GM19239 (cell line): ENCODE measurements at places on chromosomes 12 and 14.

- DNase-seq: no peak
Observed at GRCh38 chr14:62158779-62159178, 396.6 kb downstream of the SNAPC1 start.

DNA sequence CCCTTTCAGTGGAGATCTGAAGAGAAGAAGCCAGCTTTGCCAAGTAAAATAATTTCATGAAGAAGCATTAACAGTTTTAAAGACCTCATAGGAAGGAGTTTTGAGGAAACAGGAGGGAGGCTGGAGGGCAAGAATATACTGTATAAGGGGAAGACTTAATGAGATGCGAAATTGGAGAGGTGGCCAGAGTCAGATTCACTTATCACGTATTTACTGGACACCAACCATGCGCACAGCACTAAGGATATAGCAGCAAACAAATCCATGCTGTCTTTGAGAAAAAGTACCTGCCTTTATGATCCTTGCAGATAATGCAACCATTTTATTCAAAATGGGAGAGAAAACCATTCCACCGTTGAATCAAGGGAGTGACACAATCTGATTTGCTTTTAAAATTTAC lies 100.3 kb downstream of the ERC1 start:
- DNase-seq: no peak

- DNase-seq: no peak
Observed at GRCh38 chr14:38210587-38211216, 3.0 kb downstream of the SSTR1 start.

- DNase-seq: peak; percentile 35
Observed at GRCh38 chr12:112170376-112170775, 45.0 kb downstream of the TRAFD1 start.

DNA sequence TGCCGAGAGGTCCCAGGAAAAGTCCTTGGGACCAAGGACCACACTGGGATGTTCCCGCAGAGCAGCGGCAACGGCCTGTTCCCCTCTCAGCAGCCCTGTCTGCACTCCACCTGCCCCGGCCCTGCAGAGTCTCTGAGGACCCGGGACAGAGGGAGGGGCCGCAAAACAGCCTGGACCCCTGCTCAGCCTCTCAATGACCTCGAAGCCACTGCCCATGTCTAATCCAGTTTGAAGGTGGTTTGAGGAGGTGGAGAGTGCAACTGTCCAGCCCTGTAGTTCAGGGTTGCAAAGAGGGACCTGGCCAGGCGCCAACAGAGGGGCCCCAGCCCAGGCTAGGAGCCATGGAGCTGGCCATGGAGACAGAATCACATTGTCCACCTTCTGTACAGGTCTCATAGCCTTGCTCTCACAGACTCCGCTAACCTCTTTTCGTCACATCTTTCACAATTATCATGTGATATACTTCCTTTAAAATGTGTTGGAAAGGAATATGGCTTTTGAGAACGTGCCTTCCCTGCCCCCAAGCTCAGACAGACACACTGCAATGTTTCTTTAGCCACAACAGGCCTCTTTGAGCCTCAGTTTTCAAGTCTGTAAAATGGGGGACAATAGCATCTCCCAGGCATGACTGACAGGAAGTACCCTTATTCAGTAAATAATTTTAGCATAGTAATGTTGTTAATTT lies 49.3 kb downstream of the ACTN1 start:
- DNase-seq: no peak

DNA sequence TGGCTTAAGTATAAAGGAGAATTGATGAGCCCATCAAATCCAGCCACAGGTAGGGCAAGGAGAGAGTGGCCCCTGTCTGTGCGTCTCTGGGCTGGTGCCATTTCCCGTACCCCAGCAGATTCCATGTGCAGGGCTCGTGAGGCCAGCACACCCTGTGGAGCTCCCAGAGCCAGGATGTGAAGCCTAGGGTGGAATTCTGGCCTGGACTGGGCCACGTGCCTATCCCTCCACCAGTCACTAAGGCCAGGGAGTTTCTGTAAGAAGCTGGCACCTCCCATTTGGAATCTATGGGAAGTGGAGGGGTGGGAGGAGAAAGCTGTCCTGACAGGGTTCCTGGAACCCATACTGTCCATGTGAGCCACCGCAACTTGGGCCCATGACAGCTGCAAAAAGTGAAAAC lies 148.5 kb downstream of the FOXN3 start:
- no peak for DNase-seq

- DNase-seq: no peak
Observed at GRCh38 chr12:90905691-90906370, 49.1 kb downstream of the CCER1 start.

- no peak for DNase-seq
Observed at GRCh38 chr12:62533087-62533754, 66.6 kb downstream of the MON2 start.

GRCh38 chr14:92586963-92587699 lies 73.5 kb downstream of the RIN3 start:
- DNase-seq: no peak

GRCh38 chr14:97218691-97219430 lies 421.7 kb downstream of the VRK1 start:
- DNase-seq: no peak

- DNase-seq: no peak
Observed at GRCh38 chr12:132397152-132397933, 68.0 kb upstream of the GALNT9 start.

DNA sequence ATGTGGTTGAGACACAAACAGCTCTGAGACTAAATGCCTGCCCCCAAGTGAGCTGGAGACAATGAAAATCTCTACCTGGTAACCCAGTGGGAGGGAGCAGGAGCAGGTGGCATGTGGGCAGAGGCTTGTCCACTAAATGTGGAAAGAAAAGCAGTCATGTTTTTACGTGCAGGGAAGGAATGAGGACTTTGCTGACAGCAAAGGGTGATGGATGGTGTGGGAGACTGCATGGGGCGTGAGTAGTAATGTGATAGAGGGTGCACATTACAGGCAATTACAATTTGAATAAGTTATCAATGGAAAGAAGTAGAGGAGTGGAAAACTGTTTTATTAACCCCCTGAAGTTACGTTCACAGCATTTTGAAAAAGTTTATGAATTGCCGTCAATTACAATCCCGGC lies 176.6 kb downstream of the NRXN3 start:
- no peak for DNase-seq

DNA sequence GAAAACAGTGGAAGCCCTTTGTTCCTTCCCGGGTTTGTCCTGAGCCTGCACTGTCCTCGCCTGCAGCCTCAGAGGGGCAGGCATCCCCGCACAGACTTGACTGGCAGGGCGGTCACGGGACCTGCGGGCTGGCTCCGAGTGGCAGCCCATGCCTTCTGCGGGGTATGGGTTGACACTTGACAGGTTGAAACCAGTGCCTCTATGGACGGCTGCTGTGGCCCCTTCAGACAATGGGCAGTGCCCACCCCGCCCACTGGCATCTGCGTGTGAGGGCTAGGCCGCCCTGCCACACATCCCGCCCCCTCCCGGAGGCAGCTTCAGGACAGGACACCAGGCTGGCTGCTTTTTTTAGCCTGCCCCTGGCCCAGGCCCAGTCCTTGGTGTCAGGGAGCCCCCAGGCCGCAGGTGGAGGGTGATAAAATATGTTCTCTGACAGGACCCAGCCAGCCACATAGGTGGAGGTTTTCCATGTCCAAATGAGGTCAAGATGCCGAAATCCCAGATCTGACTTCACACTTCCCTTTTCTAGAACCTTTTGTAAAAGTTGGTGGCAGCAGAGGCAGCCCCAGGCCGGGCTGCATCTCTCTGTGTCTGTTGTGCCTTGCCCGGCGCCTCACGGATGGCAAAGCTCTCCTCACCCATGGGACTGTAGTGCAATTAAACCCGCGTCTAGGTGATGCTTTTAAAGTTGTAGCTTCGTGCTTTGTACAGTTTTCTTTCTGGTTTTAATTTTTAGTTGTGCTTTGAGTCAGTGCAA lies 10.0 kb downstream of the ANKRD9 start:
- no peak for DNase-seq

GRCh38 chr12:99453836-99454538 lies 193.6 kb upstream of the GARIN6 start:
- no peak for DNase-seq

DNA sequence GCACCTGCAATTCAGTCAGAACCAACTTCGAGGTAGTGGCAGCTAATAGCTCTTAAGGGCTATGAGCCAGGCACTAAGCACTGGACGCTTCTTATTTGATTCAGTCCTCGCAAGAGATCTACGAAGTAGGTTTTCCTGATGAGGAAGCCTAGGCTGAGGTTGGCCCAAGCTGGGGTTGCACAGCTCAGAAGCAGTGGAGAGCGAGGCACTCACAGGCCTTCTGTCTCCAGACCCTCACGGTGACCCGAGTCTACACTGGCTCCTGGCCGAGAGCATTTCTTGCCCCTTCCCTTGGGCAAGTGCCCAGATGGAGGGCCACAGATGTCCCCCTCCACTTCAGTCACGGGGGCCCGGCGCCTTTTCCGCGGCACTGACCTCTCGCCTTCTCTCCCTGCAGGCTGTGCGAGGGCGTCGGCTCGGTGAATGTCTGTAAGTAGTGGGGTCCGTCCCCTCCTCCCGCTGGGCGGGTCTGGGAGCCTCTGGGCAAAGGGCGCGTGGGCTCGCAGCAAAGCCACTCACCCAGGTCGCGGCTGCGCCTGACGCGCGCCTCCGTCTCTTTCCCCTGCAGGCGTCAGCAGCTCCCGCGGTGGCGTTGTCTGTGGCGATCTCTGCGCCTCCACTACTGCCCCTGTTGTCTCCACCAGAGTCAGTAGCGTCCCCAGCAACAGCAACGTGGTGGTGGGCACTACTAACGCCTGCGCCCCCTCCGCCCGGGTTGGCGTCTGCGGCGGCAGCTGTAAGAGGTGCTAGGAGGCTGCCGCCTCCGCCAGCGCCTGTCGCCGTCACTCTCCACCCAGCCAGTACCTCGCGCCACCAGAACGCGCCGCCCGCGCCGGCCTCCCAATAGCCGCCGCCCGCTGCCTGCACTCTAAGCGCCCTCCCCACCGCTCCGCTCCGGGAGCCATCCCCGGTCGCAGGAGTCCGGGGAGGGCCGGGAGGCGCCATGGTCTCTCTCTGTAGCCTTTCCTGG lies 13.1 kb downstream of the KRT83 start:
- no peak for DNase-seq

DNA sequence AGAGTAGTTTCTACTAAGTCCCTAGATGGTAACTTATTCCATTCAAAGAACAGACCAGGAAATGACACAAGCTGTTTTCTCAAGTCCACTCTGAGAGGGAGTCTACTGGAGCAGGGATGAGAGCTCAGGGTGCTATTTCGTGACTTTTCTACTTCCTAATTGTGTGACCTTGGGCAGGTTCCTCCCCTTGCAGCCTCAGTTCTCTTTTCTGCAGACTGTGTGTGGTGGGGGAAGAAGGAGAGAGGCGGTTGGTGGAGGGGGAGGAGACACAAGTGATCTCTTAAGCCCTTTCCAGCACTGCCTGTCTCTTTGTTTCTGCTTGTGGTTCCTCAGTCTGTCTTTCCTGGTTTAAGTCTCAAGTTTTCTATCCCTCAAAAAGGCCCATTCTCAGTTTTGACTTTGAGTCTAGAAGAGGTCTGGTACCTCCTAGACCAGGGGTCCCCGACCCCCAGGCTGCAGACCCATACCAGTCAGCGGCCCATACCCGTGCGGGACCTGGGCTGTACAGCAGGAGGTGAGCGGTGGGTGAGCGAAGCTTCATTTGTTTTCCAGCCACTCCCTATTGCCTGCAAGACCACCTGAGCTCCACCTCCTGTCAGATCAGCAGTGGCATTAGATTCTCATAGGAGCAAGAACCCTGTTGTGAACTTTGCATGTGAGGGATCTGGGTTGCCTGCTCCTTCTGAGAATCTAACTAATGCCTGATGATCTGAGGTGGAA lies 10.7 kb downstream of the FGF6 start:
- no peak for DNase-seq

GRCh38 chr12:32897281-32897610 lies 669 bp upstream of the PKP2 start:
- DNase-seq: no peak

DNA sequence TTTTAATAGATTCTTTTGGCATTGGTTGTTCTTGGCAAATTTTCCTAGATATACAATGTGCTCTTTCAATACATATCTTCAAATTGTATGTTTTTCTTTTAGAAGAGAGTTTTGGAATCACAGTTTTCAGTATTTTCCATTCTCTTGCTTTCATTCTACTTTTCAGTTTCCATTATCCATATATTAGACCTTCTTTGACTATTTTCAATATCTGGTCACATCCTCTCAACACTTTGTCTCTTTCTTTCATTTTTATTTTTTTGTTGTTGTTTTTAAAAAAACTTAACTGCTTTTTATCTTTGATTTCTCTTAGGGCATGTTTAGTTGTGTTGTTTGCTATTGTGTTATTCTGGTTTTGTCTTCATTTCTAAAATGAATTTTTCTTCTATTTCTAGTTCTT lies 59.9 kb upstream of the CLMN start:
- no peak for DNase-seq

- no peak for DNase-seq
Observed at GRCh38 chr14:47012533-47013280, 361.1 kb upstream of the RPL10L start.

- no peak for DNase-seq
Observed at GRCh38 chr14:103834956-103835355, 12.4 kb downstream of the PPP1R13B start.

DNA sequence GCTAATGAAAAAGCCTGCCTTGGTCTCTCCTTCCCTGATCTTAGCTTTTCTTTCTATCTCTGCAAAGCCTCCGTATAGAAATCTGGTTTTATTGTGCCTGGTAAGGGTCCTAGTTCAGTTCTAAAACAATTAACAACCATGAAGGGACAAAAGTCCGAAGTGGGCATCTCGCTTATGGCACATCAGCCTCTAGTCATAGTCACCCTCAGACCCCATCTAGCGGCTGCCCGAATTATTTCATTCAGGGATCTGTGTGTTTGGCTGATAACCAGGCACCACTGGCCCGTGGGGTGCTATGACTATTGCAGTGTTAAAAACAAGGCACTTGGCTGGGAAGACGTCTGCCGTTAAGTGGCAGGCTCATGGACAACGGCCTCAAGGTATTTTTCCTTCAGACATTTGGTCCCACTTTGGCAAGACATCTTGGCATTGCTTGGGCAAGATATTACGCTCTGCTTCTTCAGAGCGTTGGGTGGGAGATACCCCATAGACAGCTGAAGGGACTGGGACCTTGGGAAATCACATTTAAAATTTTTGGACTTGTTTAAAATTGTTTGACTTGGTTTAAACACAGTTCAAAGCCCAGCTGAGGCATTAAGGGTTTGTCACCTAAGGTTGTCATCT lies 87.1 kb downstream of the SINHCAF start:
- peak; percentile 65 for DNase-seq

- no peak for DNase-seq
Observed at GRCh38 chr12:76768576-76768975, 4.7 kb downstream of the ZDHHC17 start.

DNA sequence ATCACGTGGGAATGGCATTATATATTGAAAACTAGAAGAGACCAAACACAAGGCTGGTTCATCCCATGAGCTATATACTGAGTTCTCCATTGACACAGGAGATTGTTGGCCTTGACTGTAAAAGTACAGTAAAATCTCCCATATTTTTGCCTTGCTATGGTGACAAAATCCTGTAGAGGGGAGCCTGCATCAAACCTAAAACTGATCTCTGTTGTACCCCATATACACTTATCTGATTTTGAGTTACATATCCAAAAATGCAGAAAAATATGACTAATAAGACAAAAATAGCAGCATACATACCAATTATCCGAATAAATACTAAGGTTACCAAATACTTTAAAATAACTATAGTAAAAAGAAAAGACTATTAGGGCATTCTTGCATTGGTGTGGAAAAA lies 60.4 kb downstream of the TMTC3 start:
- DNase-seq: no peak
